Endothelial cell (in vitro differentiated cells): ENCODE measurements at places on chromosomes 2 and 18.

DNA sequence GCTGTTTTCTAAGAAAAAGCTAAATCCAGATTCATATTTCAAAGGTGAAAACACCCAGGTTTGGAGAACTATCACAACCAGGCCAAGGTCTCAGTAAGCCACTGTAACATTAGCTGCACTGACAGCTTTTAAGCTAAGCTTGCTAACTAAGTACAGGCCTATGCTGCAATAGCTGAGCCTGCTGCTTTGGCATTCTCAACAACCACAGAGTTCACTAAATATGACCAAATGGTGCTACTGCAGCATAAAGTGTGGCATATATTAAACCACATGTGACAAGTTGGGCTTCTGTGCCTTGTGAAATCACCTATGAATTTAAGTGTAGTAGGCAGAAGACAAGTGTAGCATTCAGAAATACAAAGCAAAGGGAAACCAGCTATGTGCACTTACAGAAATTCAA, 206.7 kb downstream of the TCF4 start:
- DNase-seq, result no peak

DNA sequence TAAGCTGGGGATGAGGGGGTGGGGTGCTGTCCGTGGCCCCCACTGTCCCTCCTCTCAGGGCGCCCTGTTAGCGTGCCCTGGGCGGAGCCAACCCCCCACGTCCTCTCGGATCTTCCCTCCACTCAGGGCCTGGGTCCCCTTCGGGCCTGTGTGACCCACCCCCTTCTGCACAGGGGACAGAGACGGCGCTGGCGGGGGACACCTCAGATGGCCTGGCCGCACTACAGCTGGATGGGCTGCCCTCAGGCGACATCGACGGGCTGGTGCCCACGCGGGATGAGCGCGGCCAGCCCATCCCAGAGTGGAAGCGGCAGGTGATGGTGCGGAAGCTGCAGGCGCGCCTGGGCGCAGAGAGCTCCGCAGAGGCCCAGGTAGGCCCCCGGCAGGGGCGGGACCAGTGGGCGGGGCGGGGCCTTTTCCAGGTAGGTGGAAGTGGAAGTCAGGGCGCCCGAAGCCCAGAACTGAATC, 9.9 kb upstream of the KLHL30 start:
- DNase-seq, result no peak

GRCh38 chr2:33577668-33578067, 21.4 kb downstream of the FAM98A start:
- DNase-seq, result no peak

DNA sequence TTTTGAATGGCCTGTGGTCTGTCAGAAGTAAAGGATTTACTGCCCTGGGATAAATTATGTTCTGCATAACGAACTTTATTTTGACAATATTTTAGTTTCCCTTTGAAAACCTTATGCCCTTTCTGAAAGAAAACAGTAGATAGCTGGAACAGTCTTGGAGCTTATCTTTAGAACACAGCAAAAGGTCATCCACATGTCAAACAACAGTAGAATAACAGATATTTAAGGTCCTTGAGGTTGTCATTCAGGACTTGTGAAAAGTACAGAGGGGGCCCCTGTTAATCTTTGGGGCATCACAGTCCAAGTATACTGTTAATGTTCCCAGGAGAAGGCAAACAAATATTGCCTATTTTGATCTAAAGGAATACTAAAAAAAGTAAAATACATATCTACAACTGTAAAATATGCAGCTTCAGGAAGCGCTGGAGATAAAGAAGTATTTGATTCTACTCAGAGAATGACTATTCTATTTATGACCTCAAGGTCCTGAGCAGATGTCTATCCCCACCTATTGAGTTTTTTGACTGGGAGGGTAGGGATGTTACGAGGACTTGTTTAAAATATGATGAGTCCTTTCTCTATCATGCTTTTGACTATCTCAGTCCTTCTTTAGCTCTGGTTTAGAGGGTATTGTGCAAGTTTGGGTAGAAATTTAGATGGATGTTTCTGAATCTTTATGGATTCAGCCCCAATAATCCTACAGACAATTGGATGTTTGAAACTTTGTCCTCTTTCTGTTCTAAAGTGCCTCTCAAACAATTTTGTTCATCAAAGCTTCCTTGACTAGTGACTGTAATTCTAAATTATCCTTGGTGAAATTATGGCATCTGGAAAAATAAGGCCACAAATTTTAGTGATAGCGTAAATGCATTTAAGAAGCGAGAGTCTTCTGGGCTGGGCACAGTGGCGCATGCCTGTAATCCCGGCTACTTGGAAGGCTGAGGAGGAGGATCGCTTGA, 25.1 kb upstream of the TMEM214 start:
- DNase-seq, result no peak
